Kidney capillary endothelial cell (primary cell): ENCODE measurements at places on chromosomes 3 and 15.

DNA sequence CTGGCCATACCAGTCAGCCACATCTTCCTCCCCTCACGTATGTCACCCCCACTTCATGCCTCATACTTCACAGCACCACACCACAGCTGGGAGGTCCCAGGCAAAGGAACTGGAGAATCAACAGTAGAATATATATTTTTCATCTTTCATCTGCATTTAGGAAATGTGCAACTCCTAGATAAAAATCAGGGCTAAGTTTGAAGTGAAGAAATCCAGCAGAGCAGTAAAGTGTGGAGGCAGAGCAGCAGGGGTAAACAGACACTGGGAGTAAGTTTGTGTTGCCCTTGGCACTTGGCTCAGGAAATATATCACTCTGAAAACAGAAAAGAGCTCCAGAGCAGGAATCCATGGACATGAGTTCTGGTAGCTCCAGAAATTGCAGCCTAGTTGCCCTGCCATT, 2.8 kb upstream of the HERC1 start:
- no peak for DNase-seq

DNA sequence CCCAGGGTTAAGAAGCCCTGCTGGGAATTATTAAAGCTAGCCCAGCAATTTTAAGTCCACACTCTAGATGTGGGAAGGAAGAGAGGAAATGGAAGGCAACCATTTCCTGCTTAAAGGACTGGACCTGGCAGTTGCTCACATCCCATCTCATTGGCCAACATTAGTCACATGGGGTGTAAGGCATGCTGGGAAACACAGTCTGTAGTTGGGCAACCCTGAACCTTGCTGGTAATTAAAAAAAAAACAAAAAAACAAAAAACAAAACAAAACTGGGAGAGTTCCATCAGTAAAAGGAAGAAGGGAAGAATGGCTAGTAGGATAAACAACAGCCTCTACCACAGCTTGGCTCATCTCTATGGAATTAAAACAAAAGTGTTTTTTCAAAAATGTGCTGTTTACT, 136.0 kb downstream of the VGLL4 start:
- no peak for DNase-seq

GRCh38 chr3:134543113-134543512, 57.3 kb downstream of the CEP63 start:
- DNase-seq, result no peak

DNA sequence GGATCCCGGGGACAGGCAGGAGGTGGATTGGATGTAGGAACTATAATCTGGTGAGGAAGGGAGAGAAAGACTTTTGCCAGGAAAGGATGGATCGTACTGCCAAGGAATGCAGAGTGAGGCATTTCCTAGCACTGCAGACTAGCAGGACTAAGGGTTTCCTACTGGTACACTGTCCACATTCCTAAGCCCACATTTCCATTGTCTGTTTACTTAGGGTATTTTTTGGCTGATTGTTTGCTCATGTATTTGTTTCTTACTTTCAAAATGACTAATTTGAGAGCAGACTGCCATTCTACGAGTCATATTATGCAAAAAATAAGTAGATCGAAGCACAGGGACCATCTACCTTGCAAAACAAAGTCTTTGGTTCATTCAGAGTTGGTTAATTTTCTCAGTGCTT, 1029.5 kb upstream of the NR2F2 start:
- peak; percentile 98 for DNase-seq
